CD14-positive monocyte (primary cell): ENCODE measurements at places on chromosomes 2 and 18. TPM values are rescaled to one million over a fixed set of nuclear protein-coding genes. Genes with fewer than 3 reads are reported as not detected.

The CFAP221 gene
- not detected for polyA plus RNA-seq

The CTAGE1 gene
- not detected for polyA plus RNA-seq

The ALPG gene
- polyA plus RNA-seq = not detected in 2 replicates

DNA sequence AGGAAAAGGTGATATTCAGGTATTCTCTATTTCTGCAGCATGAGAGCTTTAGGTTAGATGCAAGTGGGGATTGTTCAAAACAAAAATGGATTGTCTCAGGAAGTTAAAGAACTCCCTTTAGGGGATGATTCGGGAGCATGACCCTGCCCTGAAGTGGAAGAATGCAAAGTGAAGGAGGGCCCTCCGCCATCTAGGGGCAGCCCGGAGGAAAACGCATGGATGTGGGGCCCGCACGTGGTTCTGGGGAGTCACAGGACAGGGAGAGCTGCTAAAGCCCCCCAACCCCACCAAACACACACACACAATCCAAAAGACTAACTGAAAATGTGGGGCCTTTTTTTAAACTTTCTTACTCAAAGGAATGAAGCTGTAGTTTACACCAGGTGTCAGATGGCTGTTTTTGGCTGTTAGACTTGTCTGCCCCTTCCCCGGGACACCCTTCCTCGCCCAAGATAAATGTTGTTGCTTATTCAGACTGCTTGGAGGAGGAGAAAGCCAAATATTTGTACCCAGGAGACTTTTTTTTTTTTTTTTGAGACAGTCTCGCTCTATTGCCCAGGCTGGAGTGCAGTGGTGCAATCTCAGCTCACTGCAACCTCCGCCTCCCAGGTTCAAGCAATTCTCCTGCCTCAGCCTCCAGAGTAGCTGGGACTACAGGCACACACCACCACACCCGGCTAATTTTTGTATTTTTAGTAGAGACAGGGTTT, 78.8 kb downstream of the HNRNPLL start:
- H3K27me3 ChIP-seq = peaks cover 16% of the 10 kb centered on the region
- DNase-seq = no peak
- no peaks in the 10 kb centered on the region for H3K36me3 ChIP-seq

- H3K27me3 ChIP-seq = no peaks in the 10 kb centered on the region
- no peak for DNase-seq
- no peaks in the 10 kb centered on the region for H3K4me1 ChIP-seq
- H3K36me3 ChIP-seq = no peaks in the 10 kb centered on the region
- no peak overlapping the region for H3K27ac ChIP-seq
These were observed 447.6 kb upstream of the TCF4 start for GRCh38 chr18:56035546-56035945.

DNA sequence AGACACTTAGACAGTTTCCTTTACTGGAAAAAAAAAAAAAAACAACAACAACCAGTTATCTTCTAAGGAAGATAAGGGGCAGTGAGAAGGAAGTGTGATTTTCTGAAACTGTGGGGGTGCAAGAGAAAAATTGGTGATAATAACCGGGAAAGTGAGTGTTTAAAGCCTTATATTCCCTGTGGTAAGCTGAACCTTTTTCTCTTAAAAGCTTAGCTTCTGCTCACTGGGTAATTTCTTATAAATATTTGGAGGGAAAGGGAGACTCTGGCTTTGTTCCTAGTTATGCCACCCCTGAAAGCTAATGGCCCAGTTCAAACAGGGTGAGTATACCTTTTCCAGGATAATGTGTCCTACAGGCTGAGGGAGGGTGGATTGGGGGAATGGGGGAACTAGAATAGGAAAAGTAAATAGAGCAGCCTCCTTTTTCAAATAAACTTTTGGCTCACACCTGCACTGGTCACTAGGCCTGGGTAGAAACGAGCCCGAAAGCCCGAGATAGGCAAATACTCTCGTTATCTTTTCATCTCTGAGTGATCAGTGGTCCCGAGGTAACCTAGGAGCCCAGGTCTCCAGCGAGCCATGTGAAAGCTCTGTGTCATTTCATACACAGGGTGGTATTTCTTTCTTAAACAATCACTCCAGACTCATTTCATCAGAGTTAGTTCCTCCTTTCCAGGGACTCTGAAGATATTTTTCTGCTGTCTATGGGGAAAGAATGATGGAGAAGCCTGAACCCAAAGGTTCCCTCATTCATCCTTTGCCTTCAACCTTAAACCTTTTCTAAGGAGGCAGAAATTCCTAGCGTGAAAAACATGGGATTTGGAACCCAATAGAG, 15.5 kb upstream of the SRBD1 start:
- DNase-seq = no peak
- H3K4me3 ChIP-seq = no peak overlapping the region
- H3K36me3 ChIP-seq = no peaks in the 10 kb centered on the region
- no peaks in the 10 kb centered on the region for H3K27me3 ChIP-seq
- H3K4me1 ChIP-seq = no peaks in the 10 kb centered on the region
- H3K27ac ChIP-seq = no peak overlapping the region

GRCh38 chr2:98357849-98358248, 11.6 kb downstream of the CNGA3 start:
- H3K27ac ChIP-seq = no peak overlapping the region
- no peaks in the 10 kb centered on the region for H3K4me1 ChIP-seq
- H3K4me3 ChIP-seq = no peak overlapping the region
- DNase-seq = no peak
- H3K27me3 ChIP-seq = peaks cover 22% of the 10 kb centered on the region

DNA sequence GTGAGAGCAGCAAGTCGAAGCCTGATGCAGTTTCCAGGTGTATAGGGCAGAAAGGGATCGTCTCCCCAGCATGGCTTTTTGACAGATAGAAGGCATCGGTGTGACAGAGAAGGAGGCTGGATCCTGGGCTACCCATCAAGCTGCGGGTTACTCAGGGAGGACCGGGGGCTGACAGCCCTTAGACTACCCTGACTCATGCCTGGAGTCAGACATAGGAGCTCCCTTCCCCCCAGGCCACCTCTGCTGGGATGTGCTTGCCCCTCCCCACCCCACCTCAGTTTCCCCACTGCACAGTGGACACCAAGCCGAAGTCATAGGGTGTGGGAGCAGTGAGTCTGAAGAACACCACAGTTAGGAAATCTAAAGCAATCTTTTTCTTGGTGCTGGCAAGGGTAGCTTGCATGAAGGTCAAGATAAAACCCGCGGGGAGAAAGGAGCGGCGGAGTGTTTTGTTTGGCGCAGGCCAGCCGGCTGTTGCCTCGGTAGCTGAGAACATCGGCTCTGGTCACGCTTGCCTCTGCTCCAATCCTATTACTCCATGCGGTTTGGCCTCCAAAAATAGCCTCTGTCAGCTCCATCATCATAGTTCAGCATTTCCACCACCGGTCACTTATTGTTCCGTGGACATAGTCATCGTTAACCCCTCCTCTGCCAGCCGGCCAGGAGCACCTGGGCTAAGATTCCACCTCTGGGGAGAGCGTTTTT, 169.2 kb upstream of the GLI2 start:
- H3K4me1 ChIP-seq = no peaks in the 10 kb centered on the region
- no peak overlapping the region for H3K4me3 ChIP-seq
- H3K27me3 ChIP-seq = no peaks in the 10 kb centered on the region
- H3K36me3 ChIP-seq = no peaks in the 10 kb centered on the region

GRCh38 chr2:202762556-202762955, 109.0 kb downstream of the ICA1L start:
- no peak overlapping the region for H3K27ac ChIP-seq
- no peak overlapping the region for H3K4me3 ChIP-seq
- H3K4me1 ChIP-seq = no peaks in the 10 kb centered on the region
- H3K36me3 ChIP-seq = peaks cover 61% of the 10 kb centered on the region
- no peak for DNase-seq

GRCh38 chr2:96751800-96752199, 8.9 kb upstream of the CNNM4 start:
- H3K4me3 ChIP-seq = no peak overlapping the region
- peaks cover 13% of the 10 kb centered on the region for H3K4me1 ChIP-seq
- DNase-seq = no peak
- H3K27me3 ChIP-seq = no peaks in the 10 kb centered on the region
- H3K36me3 ChIP-seq = no peaks in the 10 kb centered on the region

- no peaks in the 10 kb centered on the region for H3K4me1 ChIP-seq
- no peak overlapping the region for H3K27ac ChIP-seq
- no peak overlapping the region for H3K4me3 ChIP-seq
- no peaks in the 10 kb centered on the region for H3K36me3 ChIP-seq
- H3K27me3 ChIP-seq = no peaks in the 10 kb centered on the region
These were observed 1126.7 kb downstream of the LRP1B start for GRCh38 chr2:141003967-141004657.

GRCh38 chr18:36496022-36496421, 198.5 kb downstream of the FHOD3 start:
- no peaks in the 10 kb centered on the region for H3K27me3 ChIP-seq
- no peaks in the 10 kb centered on the region for H3K4me1 ChIP-seq
- no peaks in the 10 kb centered on the region for H3K36me3 ChIP-seq
- DNase-seq = no peak
- no peak overlapping the region for H3K4me3 ChIP-seq
- no peak overlapping the region for H3K27ac ChIP-seq
